ENCODE measurements at places on chromosomes 12 and 14. TPM values are rescaled to one million over a fixed set of nuclear protein-coding genes. Genes with fewer than 3 reads are reported as not detected.

DMAC2L gene
- total RNA-seq, result 6.4 TPM

RIMBP2 gene
- not detected for total RNA-seq

PRB4 gene
- not detected for total RNA-seq

ACVR1B gene
- 16.4 TPM for total RNA-seq

SPTB gene
- total RNA-seq, result not detected

SERPINA9 gene
- not detected for total RNA-seq

CFL2 gene
- 66.9 TPM for total RNA-seq

All from epithelial cell of umbilical artery (primary cell).